ENCODE measurements at places on chromosomes 11 and 22.

DNA sequence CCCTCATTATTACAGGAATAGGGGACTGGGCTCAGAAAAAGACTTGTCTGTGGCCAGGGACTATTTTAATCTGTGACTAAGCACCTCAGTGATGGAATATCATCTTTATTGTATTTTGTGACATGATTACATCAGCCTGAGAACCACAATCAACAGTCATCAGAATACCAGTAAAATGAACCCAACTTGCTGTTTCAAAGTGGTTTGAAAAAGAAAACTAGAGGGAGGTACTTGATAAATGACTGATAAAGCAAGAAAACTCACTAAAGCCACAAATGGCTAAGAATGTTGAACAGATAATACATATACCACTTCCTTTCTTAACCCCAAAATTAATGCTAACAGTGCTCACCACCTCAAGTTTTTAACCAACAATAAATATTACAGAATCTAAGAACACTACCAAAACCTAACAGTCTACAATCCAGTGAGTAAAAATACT lies 155.7 kb downstream of the ATG16L2 start:
- no peak for DNase-seq

- no peak for DNase-seq
Observed at GRCh38 chr11:35272391-35272902, 133.5 kb downstream of the CD44 start.

DNA sequence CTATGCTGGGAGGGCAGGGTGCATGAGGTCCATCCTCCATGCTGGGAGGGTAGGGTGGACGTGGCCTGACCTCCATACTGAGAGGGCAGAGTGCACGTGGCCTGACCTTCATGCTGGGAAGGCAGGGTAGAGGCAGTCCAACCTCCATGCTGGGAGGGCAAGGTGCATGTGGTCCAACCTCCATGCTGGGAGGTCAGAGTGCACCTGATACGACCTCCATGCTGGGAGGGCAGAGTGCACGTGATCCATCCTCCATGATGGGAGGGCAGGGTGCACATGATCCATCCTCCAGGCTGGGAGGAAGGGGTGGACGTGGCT lies 622.2 kb downstream of the BRD1 start:
- no peak for DNase-seq

- no peak for DNase-seq
Observed at GRCh38 chr11:80146232-80146631, 705.4 kb upstream of the TENM4 start.

DNA sequence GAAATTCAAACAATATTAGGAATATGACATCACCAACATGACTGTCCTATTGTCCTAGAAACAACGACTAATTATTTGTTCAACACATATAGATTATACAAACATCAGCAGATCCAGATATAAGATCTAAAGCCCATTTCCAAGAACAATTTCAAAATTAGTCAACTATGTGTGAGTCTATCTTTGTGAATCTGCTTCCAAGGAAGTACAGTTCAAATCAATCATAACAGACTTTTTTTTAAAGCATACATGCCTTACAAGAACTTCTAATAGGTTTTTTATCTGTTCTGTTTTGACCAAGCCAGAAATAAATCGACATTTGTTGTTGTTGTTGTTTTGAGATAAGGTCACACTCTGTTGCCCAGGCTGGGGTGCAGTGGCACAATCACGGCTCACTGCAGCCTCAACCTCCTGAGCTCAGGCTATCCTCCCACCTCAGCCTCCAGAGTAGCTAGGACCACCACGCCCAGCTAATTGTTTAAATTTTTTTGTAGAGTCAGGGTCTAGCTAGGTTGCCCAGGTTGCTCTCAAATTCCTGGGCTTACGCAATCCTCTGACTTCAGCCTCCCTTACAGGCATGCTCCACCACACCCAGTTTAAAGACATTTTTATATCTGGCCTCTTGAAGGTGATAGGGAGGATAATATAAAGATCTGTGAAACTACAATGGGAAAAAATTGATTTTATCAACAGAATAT lies 54.8 kb downstream of the DENND5A start:
- DNase-seq: no peak

GRCh38 chr22:42773167-42773566 lies 52.5 kb upstream of the A4GALT start:
- DNase-seq: no peak

GRCh38 chr22:48147831-48148230 lies 1385.4 kb downstream of the TBC1D22A start:
- DNase-seq: no peak

GRCh38 chr22:38320605-38321402 lies 3.6 kb upstream of the CSNK1E start:
- DNase-seq: no peak

DNA sequence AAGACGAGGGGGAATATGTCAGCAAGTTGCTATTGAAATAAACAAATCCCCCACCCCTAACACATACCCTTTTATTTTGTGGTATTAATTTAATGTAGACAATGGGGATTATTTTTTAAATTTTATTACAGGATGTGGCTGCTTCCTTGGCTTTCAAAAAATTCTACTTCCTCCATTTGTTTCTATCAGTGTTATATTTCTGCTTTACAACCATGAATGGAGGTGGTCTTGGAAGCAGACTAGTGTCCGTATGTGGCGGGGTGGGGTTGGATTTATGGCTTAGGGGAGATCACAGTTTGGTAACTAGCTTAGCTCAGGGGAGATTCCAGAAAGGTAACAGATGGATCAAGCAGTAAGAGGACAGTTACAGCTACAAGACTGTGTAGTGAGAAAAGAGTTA lies 39.3 kb upstream of the PICALM start:
- no peak for DNase-seq

- no peak for DNase-seq
Observed at GRCh38 chr11:108115500-108116140, 5.7 kb upstream of the ACAT1 start.

DNA sequence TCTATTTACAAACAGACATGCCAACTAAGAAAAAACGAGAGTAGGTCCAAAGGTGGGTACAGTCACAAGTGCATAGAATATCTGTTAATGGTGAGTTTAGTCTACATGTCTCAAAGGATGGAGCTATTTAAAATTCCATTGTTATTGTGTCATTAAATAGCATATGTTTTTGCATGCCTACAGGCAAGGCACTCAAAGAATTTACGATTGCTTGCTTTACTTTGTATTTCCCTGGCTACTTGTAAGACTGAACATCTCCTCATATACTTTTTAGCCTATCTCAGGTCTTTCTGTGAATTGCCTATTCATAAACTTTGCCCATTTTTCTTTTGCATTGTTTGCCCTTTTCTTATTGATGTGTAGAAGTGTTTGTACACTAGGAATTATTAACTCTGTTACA lies 39.7 kb downstream of the DEUP1 start:
- DNase-seq: no peak

- no peak for DNase-seq
Observed at GRCh38 chr11:32012049-32012448, 78.8 kb upstream of the RCN1 start.

- no peak for DNase-seq
Observed at GRCh38 chr11:87422566-87422965, 384.8 kb downstream of the TMEM135 start.

GRCh38 chr11:73074319-73074718 lies 67.8 kb downstream of the FCHSD2 start:
- no peak for DNase-seq

DNA sequence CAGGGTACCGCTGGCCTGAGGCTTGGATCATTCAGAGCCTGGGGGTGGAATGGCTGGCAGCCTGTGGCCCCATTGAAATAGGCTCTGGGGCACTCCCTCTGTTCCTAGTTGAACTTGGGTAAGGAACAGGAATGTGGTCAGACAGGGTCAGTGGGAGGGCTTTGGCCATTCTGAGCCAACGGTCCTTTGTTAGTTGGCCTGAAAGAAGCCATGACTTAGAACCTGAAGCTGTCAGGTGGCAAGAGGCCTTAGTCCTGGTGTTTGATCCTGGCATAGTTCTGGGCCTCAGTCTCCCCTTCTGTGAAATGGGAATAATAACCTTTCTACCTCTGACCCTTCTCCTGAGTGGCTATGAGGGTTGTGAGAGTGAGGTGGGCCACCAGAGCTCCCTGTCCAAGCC lies 8.3 kb downstream of the PGAP2 start:
- no peak for DNase-seq

GRCh38 chr11:126997196-126997595 lies 3.4 kb downstream of the KIRREL3 start:
- no peak for DNase-seq

DNA sequence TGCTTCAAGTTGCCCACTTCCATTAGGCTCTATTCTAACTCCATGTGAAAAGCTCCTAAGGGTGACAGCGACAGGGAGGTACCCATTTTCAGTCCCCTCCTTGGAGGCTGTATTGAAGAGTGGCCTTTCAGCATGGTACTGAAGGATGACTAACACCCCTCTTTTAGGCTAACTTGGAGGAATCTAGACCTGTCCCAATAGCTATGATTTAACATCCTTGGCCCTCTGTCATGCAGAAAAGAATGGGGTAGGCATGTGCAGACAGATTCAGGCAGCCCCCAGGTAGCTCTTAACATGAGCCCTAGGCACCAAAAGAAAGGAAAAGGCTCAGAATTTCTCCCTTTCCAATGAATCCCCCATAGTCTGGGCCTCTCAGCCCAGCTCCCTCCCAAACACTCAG lies 89.3 kb upstream of the AMOTL1 start:
- no peak for DNase-seq

DNA sequence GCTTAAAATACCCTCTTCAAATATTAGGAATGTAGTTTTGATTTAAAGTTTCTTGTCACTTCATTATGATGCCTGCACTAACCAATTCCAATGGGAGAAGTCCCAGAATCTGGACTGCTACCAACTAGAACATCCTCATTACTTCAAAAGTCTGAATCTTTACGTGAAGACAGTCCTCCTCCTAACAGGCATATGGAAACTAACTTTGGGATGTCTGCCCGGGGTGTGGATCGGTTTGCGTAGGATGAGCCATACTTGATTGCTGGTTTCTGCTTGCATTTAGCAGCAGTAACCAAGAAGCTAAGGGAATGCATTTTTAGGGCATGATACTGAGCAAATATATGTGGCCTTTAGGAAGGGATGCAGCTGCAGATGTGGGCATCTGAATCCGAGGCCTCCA lies 177.1 kb downstream of the LRRC4C start:
- DNase-seq: no peak

DNA sequence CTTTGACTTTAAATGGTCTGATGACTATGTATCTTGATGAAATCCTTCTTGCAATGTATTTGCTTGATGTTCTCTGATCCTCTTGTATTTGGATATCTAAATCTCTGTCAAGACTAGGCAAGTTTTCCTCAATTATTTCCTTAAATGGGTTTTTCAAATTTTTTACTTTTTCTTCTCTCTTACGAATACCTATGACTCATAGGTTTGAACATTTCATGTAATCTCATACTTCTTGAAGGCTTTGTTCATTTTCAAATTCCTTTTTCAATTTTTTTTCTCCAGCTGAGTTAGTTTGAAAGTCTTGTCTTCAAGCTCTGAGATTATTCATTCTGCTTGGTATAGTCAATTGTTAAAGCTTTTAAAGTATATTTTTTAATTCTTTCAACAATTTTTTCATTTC lies 13.1 kb downstream of the OR10W1 start:
- DNase-seq: no peak

DNA sequence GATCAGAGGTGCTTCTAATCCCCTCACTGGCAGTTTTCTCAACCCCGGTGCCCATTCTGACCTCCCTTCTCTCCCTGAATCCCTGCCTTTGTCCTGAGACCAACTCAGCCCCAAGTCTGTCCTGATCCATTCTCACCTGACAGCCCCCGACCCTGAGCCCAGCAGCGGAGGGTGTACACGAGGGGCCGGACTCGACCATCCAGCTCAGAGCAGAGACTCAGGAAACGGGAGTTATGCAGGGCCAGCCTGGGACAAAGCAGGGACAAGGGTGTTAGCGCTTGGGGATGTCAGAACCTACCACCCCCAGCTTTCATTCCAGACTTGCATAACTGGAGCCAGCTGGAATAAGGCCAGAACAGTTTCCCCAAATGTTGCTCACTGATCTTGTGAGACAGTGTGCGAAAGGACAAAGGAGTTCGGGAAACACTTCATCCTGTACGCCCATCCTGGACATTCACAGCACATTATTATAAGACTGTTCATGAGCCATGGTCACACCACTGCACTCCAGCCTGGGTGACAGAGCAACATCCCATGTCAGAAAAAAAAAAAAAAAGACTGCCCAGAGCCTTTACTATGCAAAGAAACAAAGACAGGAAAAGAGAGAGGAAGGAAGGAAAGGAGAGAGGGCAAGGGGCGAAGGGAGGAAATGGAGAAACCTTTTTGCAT lies 3.5 kb upstream of the EEF1G start:
- DNase-seq: no peak

- no peak for DNase-seq
Observed at GRCh38 chr11:19642185-19643158, 70.2 kb upstream of the NAV2 start.

- no peak for DNase-seq
Observed at GRCh38 chr11:63621071-63621470, 6.8 kb upstream of the PLAAT3 start.

- no peak for DNase-seq
Observed at GRCh38 chr11:48066881-48067800, 86.8 kb downstream of the PTPRJ start.

- DNase-seq: no peak
Observed at GRCh38 chr11:21472261-21472660, 720.6 kb upstream of the ANO5 start.

DNA sequence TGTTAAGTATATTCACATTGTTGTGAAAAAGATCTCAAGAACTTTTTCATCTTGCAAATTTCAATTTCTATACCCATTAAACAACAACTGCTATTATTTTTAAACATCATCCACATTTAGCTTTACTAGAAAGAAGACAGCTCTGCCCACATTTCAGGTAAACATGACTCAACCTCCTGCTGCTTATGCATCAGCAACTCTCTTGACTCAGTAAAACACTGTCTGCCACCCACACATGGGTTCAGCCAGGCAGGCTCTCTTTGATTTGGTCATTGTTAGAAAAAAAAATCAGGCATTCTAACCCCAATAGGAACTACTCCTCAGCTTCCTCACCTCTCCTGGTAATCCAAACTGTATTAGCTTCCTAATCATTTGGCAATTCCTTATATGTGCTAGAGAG lies 5.1 kb upstream of the ENDOD1 start:
- DNase-seq: no peak

GRCh38 chr11:45045683-45046471 lies 95.2 kb upstream of the TP53I11 start:
- DNase-seq: no peak

DNA sequence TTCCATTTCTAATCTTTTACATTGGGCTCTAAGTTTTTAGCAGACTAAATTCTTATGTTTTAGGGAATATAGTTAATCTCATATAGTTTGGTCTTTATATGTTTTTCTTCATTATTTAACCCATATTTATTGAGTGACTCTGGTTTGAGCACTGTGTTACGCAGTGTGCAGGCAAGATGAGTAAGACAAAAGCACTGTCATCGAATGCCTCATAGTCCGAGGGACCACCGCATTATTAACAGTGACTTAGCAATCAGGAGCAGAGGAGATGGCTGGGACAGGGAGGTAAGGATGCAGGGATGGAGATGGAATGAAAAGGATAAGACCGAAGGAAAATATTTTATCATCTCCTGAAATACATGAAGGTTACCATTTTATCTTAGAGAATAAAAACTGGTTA lies 65.2 kb upstream of the CTSC start:
- DNase-seq: no peak

- DNase-seq: no peak
Observed at GRCh38 chr22:27614650-27615007, 186.9 kb downstream of the MN1 start.

Measured in NCI-H748 treated with DMSO at 0.1 percent for 48 hours (cell line).